ENCODE measurements at places on chromosomes 5 and 9.

- DNase-seq, result no peak
Measured at GRCh38 chr5:110644357-110644756, 82.1 kb downstream of the TMEM232 start.

DNA sequence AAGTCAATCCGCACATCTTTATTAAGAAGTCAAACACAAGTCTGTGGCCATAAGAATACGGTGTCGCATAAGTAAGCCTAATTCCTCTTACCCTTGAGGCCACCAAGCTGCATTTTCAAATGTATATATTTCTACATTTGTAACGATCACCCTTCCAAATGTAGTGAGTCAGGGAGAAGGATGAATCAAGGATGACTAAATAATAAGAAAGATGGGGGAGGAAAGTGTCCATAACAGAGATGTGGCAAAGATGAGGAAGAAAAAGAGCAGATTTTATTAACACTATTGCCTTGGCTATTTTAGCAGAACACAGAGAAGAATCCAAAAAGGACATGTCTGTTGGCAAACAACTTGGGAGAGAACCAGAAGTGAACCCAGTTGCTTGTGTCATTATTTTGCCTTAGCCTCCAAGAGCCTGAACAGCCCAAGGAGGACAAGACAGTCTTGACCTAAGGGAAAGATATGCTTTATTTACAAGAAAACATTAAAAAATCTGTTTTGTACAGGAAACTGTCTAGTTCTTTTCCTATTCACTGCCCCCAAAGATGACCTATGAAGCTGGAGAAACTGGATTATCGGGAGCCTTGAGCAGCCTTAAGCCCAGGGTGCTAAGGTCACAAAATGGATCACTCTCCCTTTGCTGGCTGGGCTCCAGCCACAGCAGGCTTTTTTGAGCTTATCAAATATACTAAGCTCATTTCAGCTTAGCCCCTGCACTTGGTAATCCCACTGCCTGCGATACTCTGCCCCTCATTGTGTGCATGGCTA lies 101.5 kb downstream of the PLCXD3 start:
- no peak for DNase-seq

DNA sequence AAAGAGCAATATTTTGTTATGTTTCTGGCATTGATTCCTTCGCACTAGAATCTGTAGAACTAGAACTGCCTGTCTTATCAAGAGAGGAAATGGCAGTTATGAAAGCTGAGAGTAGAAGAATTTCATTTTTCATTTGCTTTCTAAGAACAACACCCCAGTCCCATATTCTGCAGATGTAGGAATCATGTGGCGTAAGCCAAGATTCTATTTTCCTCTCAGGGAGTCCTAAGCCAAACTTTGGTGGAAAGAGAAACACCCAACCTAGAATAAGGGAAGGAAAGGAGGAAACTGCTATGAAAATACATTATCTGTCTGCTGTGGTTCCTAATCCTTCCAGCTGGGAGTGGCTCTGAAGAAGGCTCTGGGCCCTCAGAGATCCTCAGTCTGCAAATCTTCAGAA lies 1176.9 kb upstream of the C9orf72 start:
- no peak for DNase-seq

DNA sequence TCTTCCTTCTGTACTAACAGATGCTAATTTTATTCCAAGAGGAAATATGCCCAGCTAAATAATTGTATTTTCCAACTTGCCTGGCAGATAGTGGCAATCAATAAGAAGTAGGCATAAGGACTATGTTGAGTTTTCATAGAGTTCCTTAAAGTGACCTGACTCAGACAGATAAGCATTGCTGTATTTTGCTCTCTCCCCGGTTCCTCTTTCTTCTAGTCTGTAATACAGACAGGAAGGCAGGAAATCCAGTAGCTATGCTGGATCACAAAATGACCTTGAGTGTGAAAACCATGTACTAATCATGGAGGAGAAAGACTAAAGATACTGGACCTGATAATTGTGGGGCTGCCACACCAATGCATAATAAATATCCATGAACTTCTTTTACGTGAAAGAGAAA lies 701.7 kb downstream of the CETN3 start:
- no peak for DNase-seq

DNA sequence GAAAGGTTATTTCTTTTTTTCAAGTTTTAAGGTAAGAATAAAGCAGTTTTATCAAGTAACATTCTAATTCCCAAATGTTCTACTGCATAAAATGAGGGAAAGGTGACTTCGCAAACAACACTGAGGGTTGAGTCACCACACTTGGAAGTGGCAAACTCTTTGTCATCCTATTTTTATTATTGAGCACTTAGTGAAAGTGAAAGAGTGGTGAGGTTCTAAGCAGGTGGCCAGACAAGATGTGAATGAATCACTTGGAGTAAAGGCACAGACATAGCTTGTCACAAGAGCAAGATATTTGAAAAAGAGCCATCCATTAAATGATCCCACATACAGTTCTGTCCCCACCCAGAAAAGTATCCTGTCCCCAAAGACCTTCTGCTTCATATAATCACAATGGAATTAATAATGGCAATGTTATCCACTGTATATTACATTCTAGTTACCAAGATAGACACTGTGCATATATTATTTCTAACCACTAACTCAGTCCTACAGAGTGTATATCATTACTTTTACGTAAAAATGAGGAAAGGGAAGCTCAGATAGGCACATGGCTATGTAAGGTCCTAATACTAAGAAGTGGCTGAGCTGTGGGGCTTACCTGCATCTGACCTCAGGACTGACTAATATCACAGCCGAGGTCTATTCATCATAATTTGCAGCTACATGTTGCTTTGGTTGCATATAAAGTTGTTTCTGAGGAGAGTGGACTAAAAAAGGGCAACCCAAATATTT lies 730.4 kb upstream of the MEF2C start:
- DNase-seq, result no peak
